ENCODE measurements at places on chromosomes 3 and 15. TPM values are rescaled to one million over a fixed set of nuclear protein-coding genes. Genes with fewer than 3 reads are reported as not detected.

Gene MTFMT
- polyA plus RNA-seq: 12.7 TPM

Gene ARNT2
- 17.0 TPM for polyA plus RNA-seq

Gene CYP19A1
- 0.03 TPM for polyA plus RNA-seq

Gene SNTN
- polyA plus RNA-seq: not detected

Gene ISLR
- 7.3 TPM for polyA plus RNA-seq

DNA sequence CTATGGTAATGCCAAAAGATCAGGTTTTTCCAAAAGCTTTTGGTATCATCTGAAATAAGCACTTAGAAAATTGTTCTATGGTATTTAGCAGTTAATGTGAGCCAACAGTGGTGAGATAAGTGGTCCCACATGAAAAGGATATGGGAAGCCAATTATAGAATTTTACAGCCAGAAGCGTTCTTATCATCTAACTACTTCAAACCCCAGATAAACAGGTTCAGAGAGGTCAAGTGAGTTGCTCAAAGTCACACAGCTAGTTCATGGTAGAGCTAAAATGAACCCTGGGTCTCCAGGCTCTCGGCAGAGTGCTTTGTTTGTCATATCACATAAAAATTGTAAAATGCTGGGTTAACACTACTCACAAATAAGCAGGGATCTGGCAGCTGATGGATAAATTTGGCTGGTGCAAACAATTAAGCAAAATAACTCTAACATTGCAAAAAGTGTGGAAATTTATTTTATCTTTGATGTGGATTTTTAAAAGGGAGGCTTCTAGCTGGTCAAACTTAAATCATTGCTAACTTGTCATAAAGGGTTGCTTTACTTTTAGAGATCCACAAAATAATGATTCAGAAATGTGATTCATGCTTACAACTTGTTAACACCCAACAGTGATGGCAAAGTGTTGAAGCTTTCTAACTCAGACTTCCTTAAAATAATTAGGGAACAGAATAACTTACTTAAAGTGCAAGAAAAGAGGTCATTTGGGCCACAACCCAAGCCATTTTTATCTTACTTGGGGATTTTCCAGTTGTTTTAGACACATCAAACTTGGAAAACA, 202.8 kb upstream of the TBC1D5 start:
- DNase-seq: no peak

DNA sequence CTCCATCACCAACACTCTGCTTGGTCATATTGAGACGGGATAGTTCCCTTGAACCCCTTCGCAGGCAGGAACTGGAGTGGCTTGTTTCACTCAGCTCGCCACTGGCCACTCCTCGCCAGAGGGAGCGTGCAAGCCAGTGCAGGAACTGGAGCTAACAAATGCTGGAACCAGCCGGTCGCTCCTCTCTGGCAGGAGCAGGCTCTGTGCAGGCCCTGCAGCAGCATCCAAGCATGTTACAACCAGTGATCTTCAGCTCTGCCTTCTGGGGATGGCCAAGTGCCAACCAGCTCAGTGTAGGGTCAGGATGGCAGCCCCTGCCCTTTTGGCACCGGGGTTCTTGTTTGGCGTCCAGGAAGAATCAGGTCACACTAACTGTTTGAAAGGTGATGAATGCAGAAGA, 329.0 kb upstream of the AZI2 start:
- DNase-seq: no peak

- DNase-seq: no peak
Observed at GRCh38 chr3:141056751-141057171, 5.6 kb downstream of the SPSB4 start.

GRCh38 chr3:170469151-170470062, 50.7 kb downstream of the CLDN11 start:
- DNase-seq: peak; percentile 41
